Aortic smooth muscle cell (primary cell): ENCODE measurements at places on chromosomes 13 and 19. TPM values are rescaled to one million over a fixed set of nuclear protein-coding genes. Genes with fewer than 3 reads are reported as not detected.

CCNE1 gene
- total RNA-seq, result 2.9 and 5.4 TPM in 2 replicates

KLK4 gene
- not detected in 2 replicates for total RNA-seq

ZNF578 gene
- total RNA-seq, result 5.9 and 6.2 TPM in 2 replicates

UQCR11 gene
- 72.1 and 122 TPM in 2 replicates for total RNA-seq

CGB5 gene
- total RNA-seq, result not detected in 2 replicates

GNG14 gene
- total RNA-seq, result not detected in 2 replicates

OR7A5 gene
- total RNA-seq, result not detected in 2 replicates

CEACAM4 gene
- total RNA-seq, result not detected in 2 replicates

DCT gene
- total RNA-seq, result under 0.01 TPM in 1 of 2 replicates, not detected in the other

SNAPC2 gene
- total RNA-seq, result 13.5 and 18.9 TPM in 2 replicates
